ENCODE measurements at places on chromosomes 6 and 20.

GRCh38 chr6:16731478-16732051, 29.7 kb downstream of the ATXN1 start:
- DNase-seq, result peak; percentile 44

DNA sequence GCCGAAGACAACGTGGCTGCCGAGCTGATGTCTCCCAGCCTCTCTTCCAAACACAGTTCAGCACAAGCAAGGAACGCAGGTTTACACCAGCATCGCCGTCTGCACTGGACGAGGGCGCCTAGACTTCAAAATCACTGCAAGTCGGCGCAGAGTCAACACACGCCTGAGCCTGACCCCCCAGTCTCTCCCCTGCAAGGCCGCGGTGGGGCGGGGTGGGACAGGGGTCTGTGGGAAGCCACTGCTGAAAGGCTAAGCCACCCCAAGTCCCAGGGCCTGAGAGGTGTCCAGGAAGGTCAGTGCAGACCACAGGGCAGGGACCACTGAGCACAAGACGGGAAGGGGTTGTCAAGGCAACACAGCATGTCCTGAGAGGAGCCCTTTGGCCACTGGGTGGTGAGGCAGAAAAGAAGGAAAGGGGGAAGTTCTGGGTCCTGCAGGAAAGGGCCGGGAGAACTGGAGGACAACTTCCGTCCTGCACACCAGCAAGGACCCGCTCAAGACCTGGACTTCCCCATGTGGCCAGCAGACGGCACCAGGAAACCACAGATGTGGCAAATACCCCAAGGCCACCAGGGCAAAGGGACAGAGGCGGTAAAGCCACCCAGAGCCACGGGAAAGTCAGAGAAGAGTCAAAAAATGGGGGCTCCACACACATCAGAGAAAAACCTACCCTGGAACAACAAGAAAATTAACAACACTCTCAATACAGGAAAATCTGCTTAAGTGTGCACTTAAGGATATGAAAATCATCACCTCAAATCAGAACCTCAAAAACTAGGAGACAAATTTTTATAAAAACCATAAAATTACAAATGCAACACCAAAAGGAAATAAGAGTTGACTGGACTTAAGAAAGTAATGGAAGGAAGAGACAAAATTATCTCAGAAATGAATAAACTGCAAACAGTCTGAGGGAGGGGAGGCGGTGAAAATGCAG, 84.8 kb downstream of the TAF4 start:
- no peak for DNase-seq

DNA sequence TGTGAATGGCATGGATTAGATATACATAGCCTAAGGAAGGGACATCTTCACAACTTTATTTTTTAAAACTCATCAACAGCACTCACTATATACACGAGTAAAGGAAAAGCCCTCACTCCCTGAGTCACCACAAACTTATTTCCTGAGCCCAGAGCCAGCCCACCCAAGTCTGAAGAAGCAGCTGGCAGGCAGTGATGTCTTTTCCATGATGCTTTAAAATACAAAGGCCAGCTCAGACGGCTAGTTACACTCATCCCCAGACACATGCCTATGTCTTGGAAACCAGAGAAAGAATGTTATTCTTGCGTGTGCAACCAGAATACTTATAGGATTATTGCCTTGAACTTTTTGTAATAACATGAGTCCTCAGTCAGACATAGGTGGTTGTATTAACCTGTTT, 114.4 kb downstream of the ADGRG6 start:
- DNase-seq, result peak; percentile 9

GRCh38 chr20:11158146-11158545, 484.3 kb upstream of the JAG1 start:
- no peak for DNase-seq

GRCh38 chr6:163640641-163641040, 226.1 kb downstream of the QKI start:
- no peak for DNase-seq

DNA sequence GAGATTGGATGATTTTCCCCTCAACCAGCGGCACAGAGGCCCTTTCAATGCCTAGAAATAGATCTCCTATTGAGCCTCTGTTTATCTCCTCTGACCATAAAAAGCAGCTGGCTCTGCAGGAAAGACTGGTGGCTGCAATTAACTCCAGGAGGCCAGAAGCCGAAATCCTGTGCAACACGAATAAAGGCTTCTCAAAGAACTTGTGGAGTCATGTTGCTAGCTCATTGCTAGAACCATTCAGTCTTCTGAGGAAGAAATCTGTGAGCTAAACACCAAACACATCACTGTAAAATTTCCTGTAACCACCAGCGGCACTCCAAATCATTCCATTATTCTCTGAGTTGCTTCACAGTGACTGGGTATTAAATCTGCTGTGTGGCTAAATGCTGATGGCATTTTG, 49.1 kb upstream of the TPD52L1 start:
- DNase-seq, result no peak

DNA sequence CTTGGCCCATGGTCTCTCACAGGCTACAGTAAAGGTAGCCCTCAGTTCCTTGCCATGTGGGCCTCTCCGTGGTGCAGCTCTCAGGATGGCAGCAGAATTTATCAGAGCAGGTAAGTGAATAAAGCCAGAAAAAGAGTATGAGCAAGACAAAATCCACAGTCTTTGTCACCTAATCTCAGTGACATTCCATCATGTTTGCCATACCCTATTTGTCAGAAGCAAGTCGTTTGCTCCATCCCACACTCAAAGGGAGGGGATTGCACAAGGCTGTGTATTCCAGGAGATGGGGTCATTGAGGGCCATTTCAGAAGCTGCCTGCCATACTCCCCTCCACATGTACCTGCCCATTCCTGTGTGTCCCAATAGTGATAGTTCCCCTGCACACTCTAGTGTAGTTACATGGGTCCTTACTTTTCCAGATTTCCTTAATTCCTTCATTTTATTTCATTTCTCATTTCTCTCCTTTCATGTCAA, 24.2 kb downstream of the ISM1 start:
- no peak for DNase-seq

GRCh38 chr6:123768921-123769320, 34.7 kb upstream of the NKAIN2 start:
- no peak for DNase-seq

- DNase-seq, result no peak
Measured at GRCh38 chr6:139472351-139473015, 98.0 kb upstream of the CITED2 start.

DNA sequence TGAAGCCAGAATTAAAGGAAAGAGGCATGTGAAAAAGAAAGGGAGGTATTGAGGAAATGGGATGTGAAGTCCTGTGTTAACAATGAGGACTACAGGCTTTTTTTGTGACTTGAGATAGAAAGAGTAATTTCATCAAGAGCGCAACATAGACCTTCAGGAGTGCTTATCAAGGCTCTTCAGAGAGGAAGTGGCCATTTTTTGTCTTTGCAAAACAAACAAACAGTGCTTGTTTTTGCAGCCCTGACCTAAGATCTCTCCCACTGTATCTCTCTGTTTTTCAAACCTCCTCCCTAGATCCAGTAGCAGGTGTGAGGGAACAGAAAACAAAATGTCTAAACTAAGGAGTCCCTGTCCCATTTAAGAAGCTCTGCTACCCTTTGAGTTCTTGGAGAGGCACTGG, 710.3 kb upstream of the MARCKS start:
- no peak for DNase-seq

DNA sequence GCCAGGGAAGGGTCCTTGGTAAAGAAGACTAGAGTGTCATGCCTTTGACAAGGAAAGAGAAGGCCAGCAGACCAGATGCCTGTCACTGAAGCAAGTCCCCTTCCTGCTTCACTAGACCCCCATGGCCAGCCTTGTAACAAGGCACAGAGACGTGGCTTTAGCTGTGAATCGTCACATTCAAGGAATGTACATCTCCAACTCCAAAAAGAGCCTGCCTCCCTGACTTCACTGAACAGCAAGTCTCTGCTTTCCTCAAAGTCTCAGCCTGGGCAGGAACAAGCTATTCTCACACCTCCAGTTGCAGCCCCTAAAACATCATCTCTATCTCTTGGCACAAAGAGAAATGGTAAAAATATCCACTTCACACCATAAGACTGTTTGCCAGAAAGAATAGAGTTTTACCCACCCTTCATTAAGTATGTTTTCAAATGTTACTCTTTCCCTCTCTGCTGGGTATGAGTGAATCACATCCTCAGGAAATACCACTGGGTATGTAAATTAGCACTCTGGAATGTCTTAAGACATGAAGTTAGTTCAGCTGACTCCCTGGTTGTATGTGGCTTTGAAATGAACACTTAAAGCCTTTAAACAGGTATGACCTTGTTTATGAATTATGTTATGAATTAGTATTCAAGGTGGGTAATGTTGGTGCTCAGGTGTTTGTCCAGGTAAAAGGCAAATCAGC, 46.4 kb upstream of the NT5E start:
- DNase-seq, result no peak

DNA sequence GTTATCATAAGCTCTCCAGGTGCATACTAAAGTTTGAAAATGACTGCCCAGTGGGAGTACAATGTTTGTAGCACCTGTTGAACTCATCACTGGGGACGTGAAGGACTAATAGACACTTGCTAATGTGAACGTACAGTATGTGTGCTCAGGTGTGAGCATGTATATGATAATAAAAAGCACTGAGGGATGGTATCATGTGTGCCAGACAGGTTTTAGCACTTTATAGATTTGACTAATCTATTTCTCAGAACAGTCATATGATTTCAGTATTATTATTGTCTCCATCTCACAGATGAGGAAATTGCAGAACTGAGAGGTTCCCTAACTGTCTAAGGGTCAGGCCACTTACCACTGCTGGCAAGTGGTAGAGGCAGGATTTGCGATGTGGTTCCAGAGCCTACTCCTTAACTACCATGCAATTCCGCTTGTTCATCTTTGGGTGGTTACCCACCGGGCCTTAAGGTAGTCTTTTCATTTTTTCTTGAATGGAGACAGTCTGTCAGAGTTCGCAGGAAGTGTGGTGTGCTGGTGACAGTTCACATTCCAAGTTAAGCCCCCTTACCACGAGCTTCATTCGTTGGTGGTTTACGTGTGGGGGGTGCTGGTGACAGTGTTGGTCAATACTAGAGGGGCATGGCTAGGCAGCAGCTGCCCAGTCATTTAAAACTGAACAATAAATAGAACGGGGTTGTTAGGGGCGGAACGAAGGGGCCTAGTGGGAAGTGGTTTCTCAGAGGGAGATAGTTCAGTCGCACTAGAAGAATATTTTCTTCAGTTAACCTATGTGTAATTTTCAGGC, 46.8 kb downstream of the RREB1 start:
- DNase-seq, result no peak

- no peak for DNase-seq
Measured at GRCh38 chr20:53887973-53888372, 182.4 kb downstream of the BCAS1 start.

GRCh38 chr6:105992315-105992961, 93.7 kb upstream of the PRDM1 start:
- DNase-seq, result peak; percentile 92

GRCh38 chr6:82691997-82692396, 328.4 kb downstream of the TPBG start:
- no peak for DNase-seq

DNA sequence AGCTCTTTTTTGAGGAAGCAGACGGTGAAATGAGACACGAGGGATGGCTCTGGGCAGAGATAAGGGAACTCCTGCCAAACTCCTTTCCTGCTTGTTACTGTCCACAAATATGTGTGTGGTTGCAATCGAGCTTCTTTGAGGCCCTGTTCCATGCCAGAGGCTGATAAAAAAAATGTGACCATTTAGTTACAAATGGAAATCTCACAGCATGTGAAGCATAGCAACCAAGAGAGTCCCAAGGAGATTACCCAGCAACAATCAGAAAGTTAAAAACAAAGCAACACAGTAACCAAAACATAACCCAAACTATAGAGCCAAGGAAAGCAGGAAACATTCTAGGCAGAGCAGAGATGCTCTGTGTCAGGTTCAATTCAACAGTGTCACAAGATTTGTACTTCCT, 35.4 kb upstream of the HMGN3 start:
- DNase-seq, result no peak

DNA sequence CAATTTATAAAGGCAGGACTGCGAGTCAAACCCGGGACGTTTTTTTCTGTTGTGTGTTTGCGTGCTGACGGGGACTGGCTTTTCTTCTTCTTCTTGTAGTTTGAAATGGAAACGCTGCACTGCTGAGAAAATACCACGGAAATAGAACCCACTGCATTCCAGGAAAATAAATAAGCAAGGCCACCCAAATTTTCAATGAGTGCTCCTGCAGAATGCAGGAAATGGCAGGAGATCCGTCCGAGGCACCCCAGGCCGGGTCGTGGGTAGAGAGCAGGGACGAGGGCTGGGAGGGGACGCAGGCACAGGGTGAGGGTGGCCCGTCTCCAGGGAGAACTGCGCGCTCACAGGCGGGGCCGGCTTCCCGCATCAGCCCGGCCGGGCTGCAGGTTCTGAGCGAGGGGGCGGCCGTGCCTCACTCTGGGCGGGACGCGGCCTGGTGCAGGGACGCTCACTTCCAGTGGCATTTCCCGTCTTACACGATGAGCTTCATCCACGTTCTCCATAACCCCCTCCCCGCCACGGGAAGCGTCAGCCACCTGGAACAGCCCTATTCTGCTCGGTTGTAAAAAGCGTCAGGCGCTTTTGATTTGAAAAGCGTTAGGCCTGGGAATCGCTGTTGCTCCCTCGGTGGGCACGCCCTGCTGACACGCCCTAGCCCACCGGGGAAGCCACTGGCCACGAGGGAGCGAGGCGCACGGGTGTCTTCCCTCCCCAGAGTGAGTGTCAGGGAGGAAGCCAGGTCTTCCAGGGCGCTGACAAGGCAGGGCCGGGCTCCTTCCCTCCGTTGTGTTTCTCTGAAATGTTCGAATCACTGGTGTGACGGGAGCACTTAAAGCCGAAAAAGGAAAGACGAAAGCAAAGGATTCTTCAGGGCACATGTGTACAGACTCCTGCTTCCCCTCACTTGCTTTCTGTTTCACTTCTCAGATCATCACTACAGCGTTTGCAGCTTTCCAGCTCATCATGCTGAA, 17.9 kb upstream of the EXOC2 start:
- peak; percentile 71 for DNase-seq

DNA sequence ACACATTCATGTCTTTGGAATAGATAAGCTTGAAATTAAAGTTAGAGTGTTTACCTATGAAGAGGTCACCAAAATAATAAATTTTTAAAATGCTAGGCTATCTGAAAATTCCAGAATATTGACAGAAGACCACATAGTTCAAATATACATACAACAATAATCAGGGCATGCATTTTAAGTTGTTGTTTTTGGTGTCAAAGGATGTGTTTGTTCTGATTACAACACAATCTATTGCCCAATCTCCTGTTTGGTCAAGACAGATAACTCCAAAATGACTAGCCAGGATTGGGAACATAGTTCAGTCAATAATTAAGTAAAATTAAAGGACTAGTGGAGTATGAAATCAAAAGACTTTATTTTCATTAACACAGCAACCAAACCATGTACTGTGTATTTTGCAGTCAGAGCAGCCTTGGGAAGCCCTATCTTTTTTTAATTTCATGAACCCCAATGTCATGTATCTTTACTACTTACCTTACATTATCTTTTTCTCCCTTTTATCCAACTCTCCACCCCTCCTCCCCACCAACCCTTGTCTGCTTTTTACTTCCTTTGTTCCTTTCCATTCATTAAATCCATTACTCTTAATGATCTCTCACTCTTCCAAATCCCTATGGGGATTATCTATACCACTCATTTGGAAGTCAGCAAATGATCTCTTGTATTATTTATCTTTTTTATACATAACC, 111.2 kb downstream of the CDK19 start:
- no peak for DNase-seq
